Epithelial cell of proximal tubule (primary cell): ENCODE measurements at places on chromosomes 3 and 15.

DNA sequence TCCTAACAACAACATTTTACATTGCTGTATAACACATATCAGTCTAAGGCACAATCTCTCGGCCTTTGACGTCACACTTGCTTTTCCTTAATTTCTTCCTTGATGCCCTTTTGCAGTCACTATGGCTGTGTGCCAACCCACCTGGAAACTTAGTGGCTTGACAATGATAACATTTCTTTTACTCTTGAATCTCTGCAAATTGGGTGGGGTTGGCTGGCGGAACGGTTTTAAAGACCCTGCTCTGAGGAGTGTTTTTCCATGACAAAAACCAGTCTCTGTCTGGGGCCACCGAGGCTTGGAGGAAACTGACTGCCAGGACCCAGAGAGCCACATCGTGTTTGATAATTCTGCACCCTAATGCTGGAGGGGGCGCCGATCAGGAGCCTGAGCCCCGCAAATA, 115.6 kb downstream of the KLF13 start:
- no peak for DNase-seq

GRCh38 chr3:189573004-189573403, 58.2 kb upstream of the TP63 start:
- DNase-seq = no peak

DNA sequence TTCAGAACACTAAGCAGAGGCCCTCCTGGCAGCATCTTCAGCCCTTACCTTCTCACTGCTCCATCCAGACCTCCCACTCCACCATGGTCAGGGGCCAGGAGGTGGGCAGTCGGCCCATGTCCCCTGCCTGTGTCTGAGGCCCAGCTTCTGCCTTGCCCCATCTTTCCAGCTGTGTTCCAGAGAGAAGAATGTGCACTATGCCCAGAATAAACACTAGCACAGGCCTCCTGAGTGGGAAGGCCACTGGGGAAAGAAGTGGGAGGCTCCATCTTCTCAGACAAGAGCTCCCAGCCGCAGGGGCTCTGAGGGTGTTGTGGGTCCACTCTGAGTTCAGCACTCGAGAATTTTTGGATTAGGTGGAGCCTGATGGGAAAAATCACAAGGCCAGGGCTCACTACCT, 44.5 kb downstream of the ADCY5 start:
- no peak for DNase-seq

DNA sequence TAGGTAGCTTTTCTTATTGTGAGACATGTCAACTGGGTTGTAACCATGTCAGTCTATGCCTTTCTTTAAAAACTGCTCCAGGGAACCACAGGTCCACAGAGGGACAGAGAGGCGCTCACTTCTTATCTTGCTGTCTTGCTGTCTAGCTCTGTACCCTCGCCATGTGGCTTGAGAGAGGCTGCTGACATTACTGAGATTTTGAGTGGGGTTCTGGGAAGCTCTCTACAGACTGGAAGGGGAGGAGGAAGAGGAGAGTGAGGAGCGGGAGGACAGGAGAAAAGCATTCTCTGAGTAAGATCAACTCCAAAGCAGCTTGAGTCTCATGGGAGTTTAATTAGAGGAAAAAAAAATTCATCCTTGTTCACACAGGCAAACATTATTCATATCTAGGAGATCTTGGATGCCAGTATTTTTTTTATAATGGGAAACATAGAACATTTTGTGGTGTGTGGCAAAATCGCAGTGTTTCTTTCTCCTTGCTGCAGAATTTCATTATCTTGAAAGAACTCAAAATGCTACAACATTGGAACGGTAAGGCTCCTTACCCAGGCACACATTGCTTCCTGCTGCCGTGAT, 1037.0 kb upstream of the NR2F2 start:
- DNase-seq = no peak

GRCh38 chr15:92596623-92597022, 59.0 kb downstream of the FAM174B start:
- DNase-seq = no peak

- no peak for DNase-seq
Measured at GRCh38 chr3:192336286-192336685, 391.1 kb downstream of the FGF12 start.

GRCh38 chr3:126834596-126835471, 130.8 kb downstream of the CHCHD6 start:
- DNase-seq = no peak

DNA sequence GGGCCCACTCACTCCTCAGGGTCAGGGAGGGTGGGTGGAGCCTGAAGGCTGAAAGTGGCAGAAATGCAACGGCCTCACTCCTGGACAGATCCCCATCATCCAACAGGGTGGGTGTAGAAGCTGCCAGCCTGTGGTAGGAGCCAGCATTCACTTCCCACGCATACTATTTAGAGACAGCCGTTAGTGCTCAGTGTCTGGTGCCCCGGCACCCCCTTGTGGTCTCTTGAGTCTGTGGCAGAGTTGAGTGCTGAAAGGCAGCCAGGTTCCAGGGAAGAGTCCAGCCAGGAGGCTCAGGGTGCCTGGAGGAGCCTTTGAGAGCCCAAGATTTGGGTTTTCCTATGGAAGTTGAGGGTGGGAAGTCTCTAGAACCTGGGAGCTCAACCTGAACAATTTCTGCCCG, 2.1 kb upstream of the GNAT1 start:
- DNase-seq = no peak

- DNase-seq = no peak
Measured at GRCh38 chr3:126972866-126973265, 10.0 kb upstream of the PLXNA1 start.

DNA sequence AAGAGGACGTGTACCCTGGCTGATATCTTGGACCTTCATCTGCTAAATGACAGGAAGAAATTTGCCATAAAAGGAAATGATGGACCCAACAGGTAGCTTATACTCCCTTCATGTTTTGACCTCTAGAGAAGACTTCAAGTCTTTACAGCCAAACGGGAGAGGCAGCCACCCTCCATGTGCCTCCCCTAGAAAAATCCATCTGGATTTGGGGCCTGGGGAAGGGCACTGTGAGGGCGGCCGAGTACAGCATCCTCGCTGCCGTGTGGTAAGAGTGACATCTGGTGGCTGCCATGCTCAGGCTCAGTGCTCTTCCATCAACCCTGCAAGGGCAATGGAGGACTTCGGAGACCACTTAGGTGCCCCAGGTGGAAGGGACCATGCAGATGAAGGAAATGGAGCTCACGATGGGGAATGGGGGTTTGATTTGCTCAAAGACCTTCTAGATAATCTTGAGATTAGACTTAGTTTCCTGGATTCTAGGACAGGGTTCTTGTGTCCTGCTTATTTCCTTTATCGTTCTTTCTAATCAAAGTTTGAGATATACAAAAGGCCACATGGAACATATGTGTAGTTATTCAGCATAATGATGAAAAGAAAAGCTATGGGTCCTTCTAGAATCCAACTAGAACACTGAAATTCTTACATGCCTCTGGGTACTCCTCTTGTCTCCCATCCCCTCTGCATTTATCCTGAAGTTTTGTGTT, 44.4 kb downstream of the AQP9 start:
- DNase-seq = no peak

DNA sequence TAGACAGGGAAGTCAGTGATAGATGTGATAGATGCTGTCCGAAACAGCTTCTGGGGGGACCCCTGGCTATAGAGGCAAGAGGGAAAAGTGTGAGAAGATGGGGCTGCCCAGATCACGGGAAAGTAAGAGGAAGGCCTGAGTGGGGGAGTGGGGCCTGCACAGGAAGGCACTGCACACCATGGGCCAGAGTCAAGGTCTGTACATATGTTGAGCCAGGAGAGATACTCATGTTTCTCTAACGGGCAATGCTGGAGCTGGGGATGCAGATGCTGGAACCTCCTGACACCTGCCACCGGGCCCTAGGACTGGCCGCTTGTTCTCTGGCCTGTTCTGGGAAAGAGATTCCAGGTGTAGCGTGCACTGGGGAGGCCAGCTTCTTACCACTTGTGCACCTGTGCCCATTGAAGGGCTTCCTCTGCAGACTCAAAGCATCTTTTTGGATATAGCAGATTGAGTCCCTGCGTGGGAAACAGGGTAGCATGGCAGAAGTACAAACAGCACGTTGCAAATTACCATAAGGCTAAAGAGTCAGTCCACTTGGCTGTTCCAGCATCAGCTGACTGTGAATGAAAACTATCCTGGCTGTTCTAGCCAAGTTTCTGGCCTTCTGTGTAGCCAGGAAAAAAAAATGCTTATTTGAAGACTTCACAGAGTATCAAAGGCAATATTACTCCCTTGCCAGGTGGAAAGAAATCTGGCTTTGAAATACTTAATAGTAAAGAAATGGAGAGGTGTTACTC, 77.1 kb upstream of the GSK3B start:
- no peak for DNase-seq

DNA sequence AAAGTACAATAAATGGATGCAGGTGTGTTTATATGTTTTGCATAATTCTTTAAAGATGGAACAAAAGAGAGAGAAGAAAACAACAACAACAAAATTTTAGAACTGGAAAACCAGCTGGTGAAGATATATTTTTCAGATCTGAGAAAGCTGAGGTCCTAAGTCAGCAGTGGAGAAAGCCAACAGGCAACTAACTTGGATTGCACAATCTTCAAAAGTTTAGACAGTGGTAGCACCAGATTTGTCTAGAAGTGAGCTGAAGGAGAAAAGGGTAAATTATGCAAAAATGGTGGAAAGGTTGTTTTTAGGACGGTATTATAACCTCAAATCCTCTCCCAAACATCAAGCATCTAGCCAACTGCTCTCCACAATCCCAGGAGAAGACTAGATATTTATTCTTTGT, 17.0 kb downstream of the FGF12 start:
- DNase-seq = no peak

DNA sequence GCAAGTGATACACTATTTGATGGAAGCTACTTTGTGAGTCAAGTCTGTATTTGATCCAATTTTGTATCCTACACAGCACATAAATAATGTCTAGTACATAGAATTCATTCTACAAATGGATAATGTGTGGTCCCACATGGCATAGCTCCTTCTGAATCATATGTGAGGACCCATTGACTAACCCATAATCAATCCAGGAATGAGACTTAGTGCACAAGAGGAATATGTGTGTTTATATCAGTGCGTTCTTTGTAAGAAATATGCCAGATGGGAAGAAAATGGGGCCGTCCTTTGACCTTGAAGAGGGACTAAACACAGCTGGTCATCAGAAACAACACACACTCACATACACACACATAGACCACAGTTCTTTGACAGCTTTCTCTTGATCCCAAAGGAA, 282.7 kb upstream of the SEMA6D start:
- DNase-seq = no peak

GRCh38 chr3:171789759-171790505, 20.4 kb downstream of the PLD1 start:
- no peak for DNase-seq

GRCh38 chr3:12155828-12156227, 2.9 kb downstream of the TIMP4 start:
- peak; percentile 64 for DNase-seq

DNA sequence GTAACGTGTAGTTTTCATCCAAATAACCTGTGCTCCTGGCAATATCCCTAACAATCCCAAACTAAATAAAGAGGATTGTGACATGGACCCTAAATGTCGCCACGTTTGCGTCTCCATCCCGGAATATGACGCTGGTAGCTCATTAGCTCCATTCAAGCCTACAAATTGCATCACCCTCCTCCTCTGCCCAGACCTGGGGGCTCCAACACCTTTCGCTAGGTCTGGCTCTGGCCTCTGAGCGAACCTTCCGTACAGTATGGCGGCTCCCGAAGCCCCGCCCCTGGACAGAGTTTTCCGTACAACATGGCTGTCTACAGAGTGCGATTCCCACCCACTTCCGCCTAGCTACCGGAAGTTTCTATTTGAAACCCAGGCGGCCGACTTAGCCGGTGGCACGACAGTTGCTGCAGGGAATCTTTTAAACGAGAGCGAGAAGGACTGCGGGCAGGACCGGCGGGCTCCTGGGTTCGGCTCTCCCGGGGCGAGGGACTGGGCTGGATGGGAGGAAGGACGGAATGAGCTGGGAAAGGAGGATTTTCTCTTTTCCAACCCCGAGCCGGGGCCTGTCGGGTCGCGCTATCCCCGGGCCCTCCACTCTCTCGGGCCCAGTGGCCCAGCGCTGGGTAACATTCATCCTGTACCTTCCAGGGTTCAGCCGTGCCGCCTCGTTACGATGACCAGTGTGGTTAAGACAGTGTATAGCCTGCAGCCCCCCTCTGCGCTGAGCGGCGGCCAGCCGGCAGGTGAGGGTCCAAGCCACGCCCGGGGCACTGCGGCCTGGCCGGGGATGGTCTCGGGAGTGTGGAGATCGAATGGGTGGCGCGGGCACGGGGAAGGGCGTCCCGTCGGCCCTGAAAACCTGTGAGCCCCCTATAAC, at the start of gene KNSTRN:
Gene KNSTRN (plus strand): TSS at position 142 of the 877 bp plus-strand sequence. CDS start 115 bp downstream, at position 257.
- DNase-seq = peak; percentile 57

GRCh38 chr3:43223670-43224364, 62.5 kb upstream of the SNRK start:
- no peak for DNase-seq

GRCh38 chr3:47661121-47661752, 82.6 kb upstream of the CSPG5 start:
- peak; percentile 29 for DNase-seq

DNA sequence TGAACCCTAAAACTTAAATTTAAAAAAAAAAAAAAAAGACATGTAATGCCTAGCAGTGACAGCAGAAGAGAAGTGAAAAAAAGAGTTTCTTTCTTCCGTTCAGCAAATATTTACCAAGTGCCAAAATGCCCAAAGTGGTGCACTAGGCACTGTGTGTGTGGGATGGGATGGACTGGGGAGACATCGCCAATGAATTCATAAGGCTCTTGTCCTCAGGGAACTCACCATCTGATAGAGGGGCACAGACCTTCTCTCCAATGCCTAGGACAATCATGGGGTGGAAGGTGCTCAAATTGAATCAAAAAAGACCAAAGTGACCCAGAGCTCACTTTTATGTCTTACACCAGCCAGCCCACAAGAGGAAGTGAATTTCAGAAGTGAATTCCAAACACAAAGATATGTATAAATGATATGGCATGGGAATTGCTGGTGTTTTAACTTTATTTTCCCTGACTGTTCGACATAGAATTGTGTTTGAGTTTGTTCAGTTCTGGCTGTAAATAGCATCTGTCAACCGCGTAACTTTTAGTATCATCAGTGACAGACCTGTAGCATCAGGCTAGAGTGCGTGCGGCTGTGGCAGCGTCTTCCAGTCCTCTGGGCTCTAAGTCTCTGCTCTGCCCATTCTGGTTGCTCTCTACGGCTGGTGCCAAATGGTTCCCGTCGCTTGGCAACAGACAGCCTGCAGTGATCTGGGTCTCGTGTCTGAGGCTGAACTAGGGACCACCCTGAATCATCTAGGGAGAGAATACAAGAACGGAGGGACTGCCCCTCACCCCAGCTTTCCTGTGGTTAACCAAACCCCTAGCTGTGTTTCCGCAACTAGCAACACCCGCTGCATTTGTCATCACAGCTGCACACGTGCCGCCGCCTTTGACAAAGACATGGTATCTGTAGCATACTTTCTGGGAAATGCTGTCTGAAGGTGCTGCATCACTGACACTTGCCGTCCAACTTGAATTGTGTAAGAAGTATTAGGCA, 154.0 kb upstream of the THBS1 start:
- DNase-seq = no peak

DNA sequence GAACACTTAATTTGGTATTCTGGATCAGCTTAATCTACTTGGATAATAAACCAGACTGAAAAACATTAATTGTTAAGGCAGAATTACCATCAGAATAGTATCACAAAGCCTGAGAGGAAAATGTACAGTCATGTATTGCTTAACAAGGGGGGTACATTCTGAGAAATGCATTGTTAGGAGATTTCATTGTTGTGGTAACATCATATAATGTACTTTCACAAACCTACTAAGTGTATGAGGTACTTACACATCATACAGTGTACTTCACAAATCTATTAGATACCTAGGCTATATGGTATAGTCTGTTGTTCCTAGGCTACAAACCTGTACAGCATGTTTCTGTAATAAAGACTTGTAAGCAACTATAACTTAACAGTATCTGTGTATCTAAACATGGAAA, 68.2 kb downstream of the NBEAL2 start:
- DNase-seq = no peak

- no peak for DNase-seq
Measured at GRCh38 chr15:81507831-81508230, 133.8 kb upstream of the TMC3 start.
